Activated CD8-positive, alpha-beta memory T cell treated with anti-CD3 and anti-CD28 coated beads for 48 hours (primary cell): ENCODE measurements at places on chromosomes 7 and 10.
A peak's percentile ranks its signal among the peaks of the same experiment; 100 is the strongest.

DNA sequence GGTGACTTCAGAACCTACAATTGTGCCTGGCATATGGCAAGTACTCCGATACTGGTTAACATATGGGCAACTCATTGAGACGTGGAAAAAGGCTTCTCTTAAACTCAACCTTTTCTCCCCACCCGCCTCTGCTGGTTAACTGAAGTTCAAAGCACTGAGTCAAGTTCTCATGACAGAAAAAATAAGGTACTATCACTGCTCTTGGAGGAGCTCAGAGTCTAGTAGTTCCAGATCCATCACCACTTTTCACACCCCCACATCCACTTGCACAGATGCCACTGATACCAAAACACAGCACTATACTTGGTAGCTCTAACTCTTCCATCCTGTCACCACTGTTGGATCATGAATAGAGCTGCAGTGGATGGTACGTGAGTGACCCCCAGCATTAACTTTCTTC is 36.2 kb downstream of the CCDC6 start:
- no peak for DNase-seq

GRCh38 chr7:17298840-17299482 is 509 bp downstream of the AHR start:
- peak; percentile 23 for DNase-seq

DNA sequence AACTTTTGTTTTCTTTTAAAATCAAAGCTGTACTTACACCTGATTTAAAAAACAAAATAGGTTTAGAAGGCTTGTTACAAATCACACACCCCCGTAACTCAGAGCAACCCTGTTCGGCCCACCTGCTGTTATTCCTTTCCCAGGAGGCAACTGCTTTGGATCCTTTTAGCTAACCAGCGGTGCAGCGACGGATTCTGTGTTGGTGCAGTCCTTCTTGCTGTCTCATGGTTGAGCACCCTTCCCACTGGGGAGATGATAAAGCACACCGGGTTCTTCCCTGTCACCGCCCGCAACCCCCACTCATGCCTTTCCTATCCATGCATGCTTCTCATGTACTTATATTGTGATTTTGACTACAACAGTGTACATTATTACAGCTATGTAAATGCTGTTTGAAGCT is 24.8 kb upstream of the MKI67 start:
- no peak for DNase-seq

DNA sequence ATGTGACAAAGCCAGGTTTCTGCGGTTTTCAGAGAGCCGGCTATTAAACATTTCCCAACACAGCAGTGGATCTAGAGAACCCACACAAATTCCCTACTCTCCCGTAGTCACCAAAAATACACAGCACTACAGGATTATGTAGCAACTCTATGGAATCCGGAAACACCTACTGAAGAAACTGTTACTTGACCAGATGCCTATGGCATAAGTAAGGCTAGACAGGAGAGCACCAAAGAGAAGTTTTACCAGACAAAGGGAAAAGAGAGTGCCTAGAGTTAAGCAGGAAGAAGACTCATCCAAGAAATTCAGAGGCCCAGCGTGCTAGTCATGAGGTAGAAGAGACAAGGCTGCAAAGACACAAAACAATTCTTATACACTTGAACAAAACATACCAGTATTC is 321.1 kb downstream of the PARD3 start:
- no peak for DNase-seq

- DNase-seq = no peak
Observed at GRCh38 chr10:99431190-99431760, 851 bp upstream of the GOT1 start.

DNA sequence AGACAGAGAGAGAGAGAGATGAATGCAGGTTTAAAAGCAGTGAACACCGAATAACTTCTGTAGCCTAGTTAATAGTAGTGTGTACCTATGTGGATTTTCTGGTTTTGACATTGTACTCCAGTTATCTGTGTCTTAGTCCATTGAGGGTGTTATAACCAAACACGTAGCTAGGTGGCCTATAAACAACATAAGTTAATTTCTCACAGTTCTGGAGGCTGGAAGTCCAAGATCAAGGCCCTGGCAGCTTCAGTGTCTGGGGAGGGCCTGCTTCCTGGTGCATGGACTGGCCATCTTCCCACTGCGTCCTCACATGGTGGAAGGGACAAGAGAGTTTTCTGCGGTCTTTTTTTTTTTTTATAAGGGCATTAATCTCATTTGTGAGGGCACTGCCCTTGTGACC is 23.5 kb downstream of the AOC1 start:
- DNase-seq = no peak

DNA sequence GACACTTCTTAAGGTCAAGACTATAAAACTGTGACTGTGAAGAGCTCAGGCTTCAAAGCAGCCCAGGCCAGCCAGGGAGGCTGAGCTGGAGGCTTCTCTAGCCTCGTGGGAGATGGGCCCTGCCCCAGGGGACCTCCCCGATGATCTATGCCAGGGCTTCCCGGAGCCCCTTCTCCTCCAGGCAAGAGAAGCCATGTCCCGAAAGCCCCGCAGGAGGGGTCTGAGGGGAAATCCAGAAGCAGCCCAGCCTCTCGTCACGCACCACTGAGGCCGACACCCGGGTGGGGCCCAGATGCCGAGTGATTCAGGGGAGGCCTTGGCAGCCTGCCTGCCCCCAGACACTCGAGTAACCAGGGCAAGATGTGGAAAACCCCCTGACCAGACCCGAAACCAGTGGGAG is 63.7 kb downstream of the PROSER2 start:
- no peak for DNase-seq
